ENCODE measurements at places on chromosomes 3 and 15.

- H3K36me3 ChIP-seq: no peaks in the 10 kb centered on the region
- H3K4me1 ChIP-seq: no peaks in the 10 kb centered on the region
- no peak overlapping the region for H3K27ac ChIP-seq
- H3K4me3 ChIP-seq: no peak overlapping the region
- no peak for DNase-seq
These were observed 7.4 kb downstream of the PRC1 start for GRCh38 chr15:90986790-90987507.

- DNase-seq: no peak
- peaks cover 55% of the 10 kb centered on the region for H3K4me1 ChIP-seq
- peaks cover 10% of the 10 kb centered on the region for H3K36me3 ChIP-seq
- H3K27me3 ChIP-seq: no peaks in the 10 kb centered on the region
These were observed 45.5 kb downstream of the LIMD1 start for GRCh38 chr3:45640091-45640507.

GRCh38 chr3:151593928-151594327 is 133.1 kb upstream of the IGSF10 start:
- no peaks in the 10 kb centered on the region for H3K36me3 ChIP-seq
- no peaks in the 10 kb centered on the region for H3K4me1 ChIP-seq

DNA sequence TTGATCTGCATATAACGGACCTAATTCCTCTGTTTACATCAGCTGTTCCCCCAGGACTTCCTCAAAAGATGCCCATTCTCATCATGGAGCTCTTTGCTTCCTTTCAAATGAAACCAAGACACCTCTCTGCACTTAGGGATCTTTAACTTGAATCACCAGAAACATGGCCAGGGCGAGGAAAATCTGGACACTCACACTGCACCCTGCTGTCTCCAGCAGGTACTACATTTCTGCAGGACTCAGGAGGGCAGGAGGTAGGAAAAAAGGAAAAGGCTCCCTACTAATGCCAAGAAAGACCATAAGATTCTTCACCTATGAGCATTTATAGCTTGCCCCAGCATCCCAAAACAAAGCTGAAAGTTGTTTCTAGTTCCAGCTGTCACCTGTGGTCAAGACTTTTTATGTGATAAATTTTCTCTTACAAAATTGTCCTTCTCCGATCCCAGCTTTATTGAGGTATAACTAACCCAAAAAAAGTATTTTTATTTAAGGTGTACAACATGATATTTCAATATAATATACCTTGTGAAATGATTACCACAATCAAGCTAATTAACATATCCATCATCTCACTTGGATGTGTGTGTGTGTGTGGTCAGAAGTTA is 87.3 kb upstream of the C15orf61 start:
- H3K36me3 ChIP-seq: no peaks in the 10 kb centered on the region
- H3K27ac ChIP-seq: no peak overlapping the region

- H3K27me3 ChIP-seq: no peaks in the 10 kb centered on the region
- H3K27ac ChIP-seq: no peak overlapping the region
- no peak overlapping the region for H3K4me3 ChIP-seq
- DNase-seq: no peak
- H3K36me3 ChIP-seq: no peaks in the 10 kb centered on the region
These were observed 190.6 kb downstream of the PLCL2 start for GRCh38 chr3:17075358-17075757.

DNA sequence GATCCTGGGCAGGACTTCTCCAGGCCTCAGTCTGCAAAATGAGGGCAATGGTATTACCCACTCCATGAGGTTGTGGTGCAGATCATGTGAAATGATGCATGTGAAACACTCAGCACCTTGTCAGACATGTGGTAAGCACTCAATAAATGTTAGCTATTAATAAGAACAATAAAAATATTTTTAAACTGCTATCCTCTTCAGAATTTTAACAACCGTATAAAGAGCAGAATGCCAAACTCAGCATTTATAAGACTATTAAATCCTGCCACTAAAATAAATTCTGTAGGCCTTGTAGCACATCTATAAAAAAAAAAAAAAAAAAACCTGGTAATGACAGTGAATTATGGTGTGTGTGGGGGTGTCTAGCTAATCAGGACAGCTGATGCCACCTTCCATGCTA is 213.9 kb upstream of the UMPS start:
- H3K36me3 ChIP-seq: no peaks in the 10 kb centered on the region
- H3K27me3 ChIP-seq: no peaks in the 10 kb centered on the region
- no peak overlapping the region for H3K4me3 ChIP-seq
- H3K27ac ChIP-seq: no peak overlapping the region

GRCh38 chr3:170909129-170909903 is 879 bp upstream of the EIF5A2 start:
- H3K27me3 ChIP-seq: no peaks in the 10 kb centered on the region
- H3K36me3 ChIP-seq: no peaks in the 10 kb centered on the region
- H3K4me1 ChIP-seq: peaks cover 15% of the 10 kb centered on the region
- peak overlapping the region; percentile 77 for H3K4me3 ChIP-seq

DNA sequence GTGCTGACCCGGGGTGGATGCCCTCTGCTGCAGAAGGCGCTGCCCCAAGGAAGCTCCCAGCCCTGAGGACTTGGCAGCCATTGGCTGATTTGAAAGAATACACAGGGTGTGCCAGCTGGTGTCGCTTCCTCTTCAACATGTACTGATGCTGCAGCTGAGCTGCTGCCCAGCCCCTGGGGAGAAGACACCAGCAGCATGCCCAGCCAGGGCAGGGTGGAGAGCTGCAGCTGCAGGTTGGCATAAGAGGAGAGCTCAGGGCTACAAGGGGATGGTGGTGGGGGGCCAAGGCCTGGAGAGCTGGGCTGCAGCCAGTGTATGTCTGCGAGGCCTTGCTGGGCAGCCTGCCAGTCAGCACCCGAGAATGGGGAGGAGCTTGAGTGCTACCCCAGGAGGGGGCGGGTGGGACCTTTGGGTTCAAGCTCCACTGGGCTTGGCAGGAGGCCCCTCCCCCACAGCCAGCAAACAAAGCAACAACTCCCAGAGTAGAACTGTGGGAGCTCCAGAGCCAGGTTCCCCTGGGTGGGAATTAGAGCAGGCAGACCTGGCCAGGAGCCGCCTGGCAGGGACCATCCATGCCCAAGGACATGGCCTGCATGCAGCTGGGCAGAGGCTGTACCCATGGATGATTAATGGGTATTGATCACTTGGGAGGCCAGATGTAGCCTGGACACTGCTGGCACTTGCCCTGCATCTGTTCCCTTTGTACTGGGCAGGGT is 9.2 kb upstream of the SEMA4B start:
- peak overlapping the region; percentile 4 for H3K4me3 ChIP-seq
- no peaks in the 10 kb centered on the region for H3K27me3 ChIP-seq
- peak overlapping the region; percentile 94 for H3K27ac ChIP-seq
- DNase-seq: no peak
- H3K4me1 ChIP-seq: peaks cover 84% of the 10 kb centered on the region
- H3K36me3 ChIP-seq: no peaks in the 10 kb centered on the region

DNA sequence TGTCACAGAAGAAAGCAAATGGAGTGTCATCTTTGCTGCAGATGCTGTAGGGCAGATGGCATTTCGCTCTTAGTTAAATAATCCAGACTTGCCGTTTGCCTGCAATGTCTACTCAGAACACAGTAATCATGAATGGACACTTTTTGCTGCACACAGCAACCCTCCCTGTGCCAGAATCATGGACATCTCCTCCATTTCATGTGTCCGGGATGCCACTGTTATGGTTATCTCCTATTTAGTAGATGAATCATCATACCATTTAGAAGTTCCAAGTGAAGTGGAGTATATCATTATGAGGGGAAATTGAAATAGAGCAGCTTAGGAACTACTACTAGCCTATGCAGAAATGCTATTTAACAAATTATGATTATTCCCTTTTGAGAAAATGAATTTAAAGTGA is 118.5 kb downstream of the DUT start:
- peaks cover 27% of the 10 kb centered on the region for H3K36me3 ChIP-seq
- H3K4me1 ChIP-seq: no peaks in the 10 kb centered on the region
- no peak for DNase-seq
- H3K27ac ChIP-seq: no peak overlapping the region
- H3K27me3 ChIP-seq: no peaks in the 10 kb centered on the region
- H3K4me3 ChIP-seq: no peak overlapping the region

DNA sequence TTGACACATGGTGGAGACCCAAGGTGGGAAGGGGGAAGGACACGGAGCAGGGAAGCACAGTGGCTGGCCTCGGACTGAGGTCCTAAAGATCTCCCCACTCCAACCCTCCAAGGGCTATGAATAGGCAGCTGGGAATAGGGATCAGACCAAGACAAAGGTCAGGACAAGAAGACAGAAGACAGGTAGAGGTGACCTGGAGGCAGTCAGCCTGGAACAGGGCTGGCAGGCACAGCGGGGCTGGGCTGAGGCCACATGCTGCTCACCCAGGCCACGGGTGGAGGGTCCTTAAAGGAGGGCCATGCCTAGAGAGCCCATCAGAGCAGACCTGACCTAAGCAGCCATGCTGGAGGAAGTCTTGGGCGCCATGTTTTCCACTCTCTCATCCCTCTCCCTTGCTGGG is 2.7 kb upstream of the PLA2G4D start:
- no peak for DNase-seq
- H3K27me3 ChIP-seq: no peaks in the 10 kb centered on the region
- H3K27ac ChIP-seq: no peak overlapping the region
- no peak overlapping the region for H3K4me3 ChIP-seq
- H3K4me1 ChIP-seq: peaks cover 7% of the 10 kb centered on the region

- no peaks in the 10 kb centered on the region for H3K36me3 ChIP-seq
- peak; percentile 57 for DNase-seq
These were observed 1036.6 kb downstream of the NTRK3 start for GRCh38 chr15:87219650-87220615.

DNA sequence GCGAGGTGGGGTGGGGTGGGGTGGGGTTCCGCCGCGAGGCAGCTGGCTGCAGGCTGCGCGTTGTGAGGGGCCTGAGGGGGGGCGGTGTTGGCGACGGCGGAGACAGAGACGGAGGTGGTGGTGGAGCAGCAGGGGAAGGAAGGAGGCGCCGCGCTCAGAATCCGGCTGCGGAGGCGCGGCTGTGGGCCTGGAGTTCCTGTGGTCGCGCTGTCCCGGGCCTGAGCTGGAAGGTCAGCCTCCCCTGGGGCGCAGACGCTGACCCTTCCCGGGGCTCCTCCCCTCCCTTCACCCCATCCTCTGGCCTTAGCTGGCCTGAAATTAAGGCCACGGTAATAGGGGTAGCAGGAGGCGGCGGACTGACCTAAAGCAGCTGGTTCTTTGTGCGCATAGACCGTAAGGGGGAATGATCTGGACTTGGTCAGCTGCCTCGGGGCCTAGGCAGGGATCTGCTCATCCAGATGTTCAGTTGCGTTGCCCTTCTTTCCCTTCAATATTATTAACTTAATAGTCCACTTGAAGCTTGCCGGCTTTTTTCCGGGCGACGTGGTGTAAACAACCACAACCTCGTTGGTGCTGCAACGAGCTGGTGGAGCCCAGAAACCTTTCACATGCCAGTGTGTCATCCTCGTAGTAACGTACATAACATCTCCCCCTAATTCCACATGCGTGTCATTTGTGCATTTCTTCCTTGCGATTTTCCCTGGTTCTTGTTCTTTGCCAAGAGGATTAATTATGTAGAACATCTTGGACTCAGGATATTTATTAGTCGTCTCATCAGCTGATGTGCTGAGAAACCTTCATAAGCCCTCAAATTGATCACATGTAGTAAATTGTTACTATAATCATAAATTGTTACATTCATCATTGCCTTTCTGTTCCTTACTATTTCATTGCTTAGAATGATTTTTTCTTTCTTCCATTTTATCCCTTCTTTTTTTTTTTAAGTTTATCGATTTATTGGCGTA is 626 bp downstream of the SEC62 start:
- H3K4me3 ChIP-seq: peak overlapping the region; percentile 92
- peak; percentile 93 for DNase-seq
- H3K4me1 ChIP-seq: peaks cover 49% of the 10 kb centered on the region
- no peaks in the 10 kb centered on the region for H3K36me3 ChIP-seq
